ENCODE measurements at places on chromosomes 11 and 22. TPM values are rescaled to one million over a fixed set of nuclear protein-coding genes. Genes with fewer than 3 reads are reported as not detected.
A peak's percentile ranks its signal among the peaks of the same experiment; 100 is the strongest.

DNA sequence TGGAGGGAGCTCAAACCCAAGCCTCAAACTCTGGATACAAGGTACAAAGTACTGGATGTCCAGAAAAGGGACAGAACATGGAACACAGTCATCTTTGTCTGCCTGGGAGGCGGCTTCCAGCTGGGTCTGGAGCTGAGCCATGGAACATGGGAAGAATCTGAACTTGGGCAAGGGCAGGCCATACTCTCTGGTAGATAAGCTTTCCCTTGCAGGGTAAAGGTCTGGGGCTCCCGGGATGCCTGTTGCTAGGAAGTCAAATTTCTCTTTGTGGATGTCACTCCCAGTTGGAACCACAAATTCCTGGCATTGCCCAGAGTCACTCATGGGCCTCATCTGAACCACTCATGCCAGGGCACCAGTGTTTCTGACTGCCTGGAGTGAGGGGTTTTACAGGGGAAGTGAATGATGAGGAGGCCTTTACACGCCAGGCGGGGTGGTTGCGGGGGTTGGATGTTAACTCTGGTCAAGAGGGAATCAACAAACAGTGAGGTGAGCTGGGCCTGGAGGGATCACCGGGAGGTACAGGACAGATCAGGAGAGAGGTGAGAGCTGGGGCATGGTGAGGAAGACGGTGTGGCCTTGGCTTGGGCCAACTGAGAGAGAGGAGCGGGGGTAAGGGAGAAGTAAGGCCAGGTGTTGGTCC is 5.7 kb downstream of the FTH1 start:
- DNase-seq, result peak; percentile 30

- peak; percentile 69 for DNase-seq
Measured at GRCh38 chr22:24521791-24522245, 26.7 kb downstream of the UPB1 start.

DNA sequence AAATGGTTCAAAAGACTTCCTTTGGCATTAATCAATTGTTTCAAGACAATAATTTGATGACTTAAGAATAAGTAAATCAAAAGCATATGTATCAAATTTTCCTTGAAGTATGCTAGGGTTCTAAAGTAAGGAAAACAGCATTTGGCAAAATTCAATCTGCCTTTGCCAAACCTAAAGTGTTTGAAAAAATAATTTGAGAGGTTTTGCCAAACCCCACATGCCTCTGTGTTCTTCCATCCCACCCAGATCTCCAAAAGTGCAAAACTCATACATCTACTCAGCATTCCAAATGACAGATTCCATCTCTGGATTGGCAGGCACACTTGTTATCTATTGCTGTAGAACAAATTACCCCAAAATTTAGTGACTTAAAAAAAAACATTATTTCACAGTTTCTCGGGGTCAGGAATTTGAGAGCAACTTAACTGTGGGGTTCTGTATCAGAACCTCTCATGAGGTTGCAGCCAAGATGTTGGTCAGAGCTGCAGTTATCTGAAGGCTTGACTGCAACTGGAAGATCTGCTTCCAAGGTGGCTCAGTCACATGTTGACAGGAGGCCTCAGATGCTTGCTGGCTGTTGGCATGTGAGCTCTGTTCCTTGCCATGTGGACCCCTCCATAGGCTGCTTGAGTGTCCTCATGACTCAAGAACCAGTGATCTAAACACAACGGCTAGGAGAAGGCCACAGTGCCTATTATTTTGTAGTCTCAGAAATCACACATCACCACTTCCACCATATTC is 100.6 kb upstream of the ARHGAP42 start:
- no peak for DNase-seq

DNA sequence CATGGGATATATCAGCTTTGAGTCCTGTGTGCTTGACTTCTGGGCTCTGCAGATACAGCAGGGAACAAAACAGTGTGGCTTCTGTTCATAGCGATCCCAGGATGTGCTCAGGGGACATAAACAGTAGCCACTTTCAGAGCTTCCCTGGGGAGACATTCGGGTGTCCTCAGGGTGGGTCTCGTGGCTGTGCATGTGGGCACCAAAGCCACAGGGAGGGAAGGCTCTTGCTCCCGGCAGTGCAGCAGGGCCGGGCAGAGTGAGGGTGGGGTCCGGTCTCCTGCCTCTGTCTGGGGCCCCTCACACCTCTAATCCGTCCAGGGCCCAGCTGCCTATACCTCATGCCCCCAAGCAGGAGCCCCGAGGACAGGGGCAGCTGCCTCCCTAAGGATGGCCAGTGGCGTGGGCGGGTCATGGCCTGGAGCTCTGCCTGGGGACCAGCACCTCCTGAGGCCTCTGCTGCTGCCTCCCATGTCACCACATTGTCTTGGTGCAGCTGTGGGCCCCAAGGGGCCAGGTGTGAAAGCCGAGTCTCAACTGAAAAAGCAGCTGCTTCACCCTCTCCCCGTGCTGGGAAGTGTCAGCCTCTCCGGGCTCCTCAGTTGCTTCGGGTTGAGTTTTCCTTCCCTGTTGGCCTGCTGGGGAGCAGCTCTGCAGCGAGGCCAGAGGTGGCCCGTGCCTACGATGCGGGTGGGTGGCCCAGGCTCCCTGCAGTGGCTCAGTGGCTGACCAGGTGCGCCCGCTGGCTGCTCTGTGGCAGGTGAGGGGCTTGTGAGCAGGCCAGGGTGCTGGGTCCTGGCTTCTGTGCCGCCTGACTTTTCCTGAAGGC is 3.8 kb downstream of the TPCN2 start:
- no peak for DNase-seq

GRCh38 chr22:43910178-43910695 is 13.4 kb upstream of the PNPLA3 start:
- no peak for DNase-seq

DNA sequence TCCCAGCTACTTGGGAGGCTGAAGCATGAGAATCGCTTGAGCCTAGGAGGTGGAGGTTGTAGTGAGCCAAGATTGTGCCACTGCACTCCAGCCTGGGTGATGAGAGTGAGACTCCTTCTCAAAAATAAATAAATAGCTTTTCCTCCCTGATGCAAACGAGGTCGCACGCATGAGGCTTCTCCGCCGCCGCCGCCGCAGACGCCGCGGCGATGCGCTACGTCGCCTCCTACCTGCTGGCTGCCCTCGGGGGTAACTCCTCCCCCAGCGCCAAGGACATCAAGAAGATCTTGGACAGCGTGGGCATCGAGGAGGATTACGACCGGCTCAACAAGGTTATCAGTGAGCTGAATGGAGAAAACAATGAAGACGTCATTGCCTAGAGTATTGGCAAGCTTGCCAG is 20.0 kb upstream of the RAB39A start:
- no peak for DNase-seq

DNA sequence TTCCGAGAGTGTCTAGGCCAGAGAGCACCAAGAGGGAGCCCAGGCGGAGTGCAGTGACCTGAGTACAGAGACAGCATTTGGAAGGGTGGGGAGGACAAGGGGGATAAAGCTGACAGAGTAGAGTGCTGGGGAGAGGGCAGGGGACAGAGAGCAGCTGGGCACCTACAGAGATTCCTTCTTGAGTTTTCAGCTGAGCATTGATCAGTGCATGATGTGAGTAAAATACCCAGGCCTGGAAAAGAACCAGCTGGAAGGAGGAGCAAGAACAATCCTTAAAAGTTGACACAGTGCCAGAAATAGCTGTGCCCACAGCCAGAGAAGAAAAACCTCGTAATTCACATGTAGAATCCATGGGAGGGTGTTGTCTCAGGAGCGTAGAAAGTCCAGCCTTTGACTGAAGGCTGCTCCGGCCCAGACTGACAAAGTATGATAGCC is 33.9 kb upstream of the PANX2 start:
- no peak for DNase-seq

GRCh38 chr22:38774496-38775166 is 18.8 kb upstream of the SUN2 start:
- DNase-seq, result no peak

DNA sequence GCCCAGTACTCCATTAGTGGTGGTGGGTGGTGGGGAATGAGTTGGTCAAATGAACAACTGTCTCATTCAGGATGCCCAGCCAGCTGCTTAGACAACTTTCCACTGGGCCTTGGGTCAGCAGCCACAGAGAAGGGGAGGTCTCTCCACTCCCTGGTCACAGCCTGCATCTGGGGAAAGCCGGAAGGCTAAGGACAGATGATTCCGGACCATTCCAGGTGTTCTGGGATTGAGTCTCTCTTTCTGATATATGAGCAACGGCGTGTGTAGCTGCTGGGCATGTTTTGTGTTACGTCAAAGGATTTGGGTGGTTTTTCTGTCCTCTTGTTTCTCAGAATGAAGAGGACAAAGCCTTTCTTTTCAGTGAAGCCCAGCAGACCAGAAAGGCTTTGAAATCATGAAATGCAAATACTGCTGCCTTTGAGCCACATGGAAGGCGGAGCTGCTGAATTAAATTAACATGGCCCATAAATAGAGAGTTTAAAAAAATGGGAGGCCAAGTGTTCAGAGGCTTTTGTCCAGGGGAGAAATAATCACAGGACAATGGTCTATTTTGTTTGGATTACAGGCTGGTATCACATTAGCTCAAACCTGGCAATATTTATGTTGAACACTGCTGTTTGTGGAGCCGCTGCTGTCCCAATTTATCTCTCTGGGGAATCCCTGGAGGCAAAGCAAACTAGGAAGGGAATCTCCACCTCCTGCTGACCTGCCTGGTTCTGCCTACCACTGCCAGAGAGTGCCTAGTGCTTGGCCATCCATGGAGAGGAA is 234.4 kb upstream of the E2F8 start:
- no peak for DNase-seq

DNA sequence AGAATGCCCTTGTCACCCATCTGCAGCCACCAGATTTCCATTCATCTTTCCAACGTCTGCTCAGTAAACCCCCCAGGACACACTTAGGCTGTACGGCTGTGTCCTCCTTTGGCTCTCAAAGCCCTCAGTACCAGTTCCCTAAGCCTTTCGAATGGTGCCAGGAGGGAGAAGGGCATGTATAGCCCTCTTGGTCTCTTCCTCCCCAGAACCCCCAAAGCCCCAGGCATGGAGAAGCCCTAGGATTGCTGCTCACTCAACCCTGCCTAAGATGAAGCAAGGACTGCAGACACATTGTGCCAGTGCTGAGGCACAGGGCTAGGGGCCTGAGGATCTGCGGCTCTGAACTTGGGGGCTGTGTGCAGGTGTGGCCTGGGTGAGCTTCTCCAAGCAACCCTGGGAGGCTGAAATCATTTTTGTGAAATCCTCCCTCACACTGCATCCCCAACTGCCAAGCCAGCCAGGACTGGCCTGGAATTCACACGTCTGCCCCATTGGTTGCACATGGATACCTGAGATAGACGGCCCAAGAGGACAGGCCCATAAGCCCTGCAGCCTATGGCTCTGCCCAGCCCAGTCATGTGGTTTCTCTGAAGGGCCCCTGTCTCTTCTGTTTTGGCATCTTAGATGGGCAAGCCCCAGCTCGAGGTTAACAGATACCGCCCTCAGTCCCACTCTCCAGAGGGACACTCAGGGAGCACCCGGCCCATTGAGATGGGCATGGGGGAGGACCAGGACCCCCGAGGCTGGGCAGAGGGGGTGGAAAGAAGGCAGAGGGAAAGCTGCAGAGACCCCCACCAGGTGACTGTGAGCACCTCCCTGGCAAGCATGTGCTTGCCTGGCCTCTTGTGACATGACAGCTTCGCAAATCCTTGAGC is 34.0 kb downstream of the KCNQ1OT1 start:
- DNase-seq, result no peak

- DNase-seq, result no peak
Measured at GRCh38 chr11:646214-646613, 9.1 kb downstream of the DRD4 start.

DNA sequence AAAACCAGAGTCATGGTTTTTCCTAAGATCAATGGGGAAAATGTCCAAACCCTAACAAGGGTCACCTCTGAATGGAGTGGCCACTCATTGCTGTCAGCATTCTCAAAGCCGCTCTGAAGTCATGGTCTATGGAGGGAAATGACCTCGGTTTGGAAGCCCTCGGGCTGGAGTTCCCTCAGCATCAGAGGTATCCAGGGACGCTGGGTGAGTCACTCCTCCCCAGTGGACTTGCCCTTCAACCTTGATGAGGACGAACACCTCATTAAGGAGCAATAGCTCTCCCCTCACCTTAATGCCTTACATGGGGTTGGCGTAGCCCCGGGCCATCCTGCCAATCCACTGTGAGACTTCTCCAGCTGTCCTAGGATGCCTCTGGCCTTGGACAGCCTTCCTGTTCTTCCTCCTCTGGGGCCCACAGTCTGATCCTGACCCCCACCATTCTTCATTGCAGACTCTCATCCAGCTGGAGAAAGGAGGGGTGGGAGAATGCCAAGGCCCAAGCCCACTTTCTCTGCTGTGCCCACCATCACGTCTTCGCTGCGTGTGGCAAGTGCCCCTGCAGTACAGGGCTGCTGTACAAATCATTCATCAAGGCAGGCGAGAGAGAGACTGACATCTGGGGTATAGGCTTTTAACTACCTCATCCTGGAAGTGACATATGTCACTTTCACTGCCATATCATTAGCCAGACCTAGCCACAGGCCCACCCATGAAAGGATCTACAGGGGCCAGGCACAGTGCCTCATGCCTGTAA is 25.4 kb upstream of the MYH9 start:
- peak; percentile 32 for DNase-seq

DNA sequence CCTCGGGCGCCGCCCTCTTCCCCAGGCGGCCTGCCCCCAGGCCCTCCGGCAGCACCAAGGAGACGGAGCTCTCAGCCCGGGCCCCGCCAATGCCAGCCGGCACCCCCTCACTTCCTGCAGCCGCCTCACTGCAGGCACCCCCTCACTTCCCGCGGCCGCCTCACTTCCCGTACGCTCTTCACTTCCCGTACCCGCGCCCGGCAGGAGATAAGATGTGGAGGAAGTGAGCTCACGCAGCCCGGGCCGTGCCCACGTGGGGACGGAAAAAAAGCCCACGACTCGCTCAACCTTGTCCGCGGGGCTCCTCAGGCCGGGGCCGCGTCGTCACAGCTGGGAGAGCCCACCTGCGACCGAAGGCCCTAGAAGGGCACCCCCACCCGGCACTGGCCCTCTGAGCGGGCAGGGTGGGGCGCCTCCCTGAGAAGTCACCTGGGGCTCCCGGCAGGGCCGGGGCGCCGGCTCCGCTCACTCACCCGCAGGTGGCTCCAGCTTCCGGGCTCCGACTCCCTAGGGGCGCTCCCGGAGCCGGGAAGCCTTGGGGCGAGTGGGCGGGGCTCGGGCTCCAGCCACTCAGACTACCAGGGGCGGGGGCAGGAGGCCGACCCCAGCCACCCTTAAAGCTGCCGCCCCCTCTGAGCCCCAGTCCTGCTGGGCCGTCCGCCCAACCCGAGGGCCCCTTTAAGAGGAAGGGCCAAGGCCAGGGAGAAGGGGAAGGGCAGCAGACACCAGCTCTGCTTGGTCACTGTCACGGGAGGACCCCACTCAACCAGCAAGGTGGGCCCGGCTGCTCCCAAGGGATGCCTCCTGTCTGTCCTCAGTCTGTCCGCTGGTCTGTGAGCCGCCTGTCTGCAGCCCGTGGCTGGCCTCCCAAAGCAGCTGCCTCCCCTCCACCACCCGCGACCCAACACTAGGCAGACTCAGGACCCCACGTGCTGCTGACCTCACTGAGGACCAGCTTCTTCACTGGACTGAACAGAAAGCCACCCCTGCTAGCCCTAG is 31.4 kb downstream of the PISD start:
- DNase-seq, result peak; percentile 88

- no peak for DNase-seq
Measured at GRCh38 chr11:34564807-34565241, 51.2 kb upstream of the ELF5 start.

GRCh38 chr11:82049199-82049598 is 684.5 kb downstream of the FAM181B start:
- no peak for DNase-seq

Gene TMEM86A
- total RNA-seq, result 1.3 TPM

Gene ZNF214
- total RNA-seq, result 0.03 TPM

Gene MAJIN
- not detected for total RNA-seq

Gene APOC3
- not detected for total RNA-seq

Gene ARHGAP8
- total RNA-seq, result not detected

Gene ENTHD1
- total RNA-seq, result not detected

Gene KRTAP5-10
- total RNA-seq, result not detected

Measured in HT1080 (cell line).